ENCODE measurements at places on chromosomes 13 and 19. TPM values are rescaled to one million over a fixed set of nuclear protein-coding genes. Genes with fewer than 3 reads are reported as not detected.

DNA sequence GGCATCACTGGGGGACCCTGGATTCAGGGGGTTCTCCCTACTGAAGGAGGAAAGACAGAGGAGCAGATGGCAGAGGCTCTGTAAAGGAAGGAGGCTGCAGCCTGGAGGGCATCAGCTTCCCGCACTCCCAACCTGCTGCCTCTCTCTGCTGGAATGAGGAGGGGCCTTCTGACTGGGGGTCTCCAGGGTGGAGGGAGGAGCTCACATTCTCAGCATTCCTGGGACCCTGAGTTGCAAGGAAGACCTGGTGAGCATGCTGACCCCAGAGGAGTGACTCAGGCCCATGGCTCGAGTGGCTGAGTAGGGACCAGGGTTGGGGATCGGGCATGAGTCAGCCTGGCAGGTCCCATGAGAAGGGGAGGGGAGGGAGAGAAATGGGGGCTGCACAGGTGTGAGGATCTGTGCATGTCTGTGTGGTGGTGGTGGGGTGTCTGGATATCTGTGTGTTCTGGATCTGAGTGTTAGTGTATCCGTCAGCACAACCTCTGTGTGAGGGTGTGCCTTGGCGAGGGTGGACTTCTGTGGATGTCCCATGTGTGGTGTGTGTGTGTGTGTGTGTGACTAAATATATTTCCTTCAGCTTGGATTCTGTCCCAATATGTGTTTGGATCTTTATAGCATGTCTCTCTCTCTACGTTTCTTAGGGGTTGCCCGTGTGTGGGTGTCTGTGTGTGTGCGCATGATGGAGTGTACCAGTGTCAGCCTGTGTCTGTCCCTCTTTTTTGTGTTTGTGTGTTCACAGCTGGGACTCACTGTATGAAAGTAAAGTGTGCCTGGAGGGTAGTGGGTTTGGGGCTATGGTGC lies 4.6 kb downstream of the AXL start:
- no peak for DNase-seq

Gene SYNGR4
- total RNA-seq, result not detected

DNA sequence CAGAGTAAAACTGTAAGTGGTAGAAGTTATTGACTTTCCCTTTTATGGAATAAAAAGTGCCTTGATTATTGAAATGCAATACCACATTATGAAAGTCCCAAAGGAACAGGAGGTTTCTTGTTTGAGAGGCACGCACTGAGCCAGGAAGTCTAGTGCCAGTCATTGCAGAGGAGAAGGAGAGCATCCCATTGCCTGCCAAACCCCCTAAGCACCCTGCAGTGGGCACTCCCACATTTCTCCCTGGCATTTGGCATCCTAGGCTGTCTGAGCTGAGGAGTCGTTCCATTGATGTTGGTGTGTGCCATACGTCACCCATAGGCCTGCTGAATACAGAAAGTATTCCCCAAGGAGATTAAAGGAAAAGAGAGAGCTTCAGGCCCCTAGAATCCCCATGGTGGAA lies 85.7 kb upstream of the MBNL2 start:
- no peak for DNase-seq

GRCh38 chr13:34258646-34259386 lies 440.9 kb downstream of the RFC3 start:
- DNase-seq, result no peak

DNA sequence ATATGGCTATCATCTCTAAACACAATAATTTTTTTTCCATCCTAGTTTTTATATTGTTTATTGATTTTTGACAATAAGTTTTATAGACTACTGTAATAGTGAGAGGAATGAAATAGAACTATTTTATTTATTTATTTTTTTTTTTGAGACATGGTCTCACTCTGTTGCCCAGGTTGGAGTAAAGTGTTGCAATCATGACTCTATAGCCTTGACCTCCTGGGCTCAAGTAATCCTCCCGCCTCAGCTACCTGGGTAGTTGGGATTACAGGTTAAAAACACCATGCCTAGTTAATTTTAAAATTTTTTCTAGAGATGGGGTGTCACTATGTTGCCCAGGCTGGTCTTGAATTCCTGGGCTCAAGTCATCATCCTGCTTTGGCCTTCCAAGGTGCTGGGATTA lies 8.5 kb upstream of the ZNF442 start:
- no peak for DNase-seq

- no peak for DNase-seq
Measured at GRCh38 chr19:49205114-49205513, 47.5 kb downstream of the TRPM4 start.

GRCh38 chr13:100725472-100725871 lies 50.9 kb upstream of the TMTC4 start:
- DNase-seq, result no peak

DNA sequence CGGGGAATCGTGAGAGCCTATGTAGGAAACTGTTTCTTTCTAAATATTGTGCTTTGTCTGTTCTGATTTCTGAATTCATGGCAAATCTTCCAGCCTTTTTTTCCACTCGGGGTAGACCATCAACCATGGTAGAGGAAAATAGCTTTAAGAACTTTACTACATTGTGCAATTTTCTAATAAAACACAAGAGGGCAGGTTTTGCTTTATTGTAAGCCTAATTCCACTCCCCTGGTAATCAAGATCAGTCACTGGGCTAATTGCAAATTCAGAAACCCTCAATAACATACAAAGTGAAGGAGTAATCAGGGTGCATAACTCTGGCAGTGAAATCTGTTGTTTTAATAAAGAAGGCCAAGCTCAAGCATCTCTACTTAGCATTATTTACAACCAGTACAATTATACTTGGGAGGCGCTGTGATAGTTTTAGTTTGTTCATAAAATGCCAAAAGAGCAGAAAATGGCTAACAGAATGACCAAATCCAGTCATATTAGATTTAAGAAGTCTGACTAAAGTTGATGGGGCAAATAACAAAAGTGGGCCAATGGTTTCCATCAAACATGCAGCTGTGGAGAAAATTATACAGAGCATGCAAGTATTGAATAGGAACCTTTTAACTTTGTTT lies 43.8 kb downstream of the DCT start:
- no peak for DNase-seq

Gene SLC44A2
- 92.0 TPM for total RNA-seq

- DNase-seq, result no peak
Measured at GRCh38 chr13:21557995-21558394, 46.0 kb downstream of the MICU2 start.

- no peak for DNase-seq
Measured at GRCh38 chr13:42063105-42063504, 14.7 kb downstream of the DGKH start.

Gene PPP6R1
- 160 TPM for total RNA-seq

GRCh38 chr13:42967660-42968059 lies 24.4 kb downstream of the EPSTI1 start:
- no peak for DNase-seq

DNA sequence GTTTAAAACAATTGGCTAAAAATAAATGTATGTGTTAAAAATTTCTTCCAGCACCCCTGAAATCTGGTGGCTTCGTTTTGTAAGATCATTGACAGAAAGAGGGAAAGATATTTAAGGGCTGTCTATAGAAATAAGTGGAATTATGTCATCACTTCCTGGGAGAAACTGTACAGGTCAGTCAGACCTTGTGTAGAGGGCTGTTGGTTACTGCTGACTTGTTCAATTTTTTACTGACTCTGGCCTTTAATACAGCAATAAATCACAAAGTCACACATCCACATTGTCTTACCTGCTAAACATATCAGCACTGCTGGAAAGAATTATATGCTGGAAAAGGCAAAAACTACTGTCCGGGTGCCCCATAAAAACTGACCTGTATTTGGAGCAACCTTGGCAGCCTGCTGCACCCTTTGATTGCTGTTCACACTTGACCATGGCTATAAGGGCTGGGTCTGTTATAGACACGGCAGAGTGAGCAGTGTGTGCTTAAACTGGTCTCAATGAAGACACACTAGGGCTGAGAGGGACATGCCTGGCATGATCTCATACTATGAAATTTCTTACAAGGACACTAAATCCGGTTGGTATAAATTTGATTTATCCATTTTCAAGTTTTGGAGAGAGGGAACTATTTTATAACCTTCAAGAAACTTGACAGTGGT lies 162.1 kb downstream of the NHLRC3 start:
- DNase-seq, result no peak

DNA sequence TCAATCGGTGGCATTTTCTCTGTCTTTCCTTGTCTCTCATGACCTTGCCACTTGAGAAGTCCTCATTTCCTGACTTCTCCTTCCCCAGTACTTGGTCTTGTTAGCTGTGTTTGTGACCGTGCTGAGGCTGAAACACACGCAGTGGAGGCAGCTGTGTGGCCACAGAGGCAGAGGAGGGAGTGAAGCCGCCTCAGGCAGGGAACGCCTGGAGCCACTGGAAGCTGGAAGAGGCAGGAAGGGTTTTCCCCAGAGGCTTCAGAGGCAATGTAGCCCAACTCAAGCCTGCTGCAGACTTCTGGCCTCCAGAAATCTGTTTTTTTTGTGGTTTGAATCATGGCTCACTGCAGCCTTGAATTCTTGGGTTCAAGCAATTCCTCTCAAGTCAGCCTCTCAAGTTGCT lies 29.2 kb upstream of the ARGLU1 start:
- DNase-seq, result no peak

DNA sequence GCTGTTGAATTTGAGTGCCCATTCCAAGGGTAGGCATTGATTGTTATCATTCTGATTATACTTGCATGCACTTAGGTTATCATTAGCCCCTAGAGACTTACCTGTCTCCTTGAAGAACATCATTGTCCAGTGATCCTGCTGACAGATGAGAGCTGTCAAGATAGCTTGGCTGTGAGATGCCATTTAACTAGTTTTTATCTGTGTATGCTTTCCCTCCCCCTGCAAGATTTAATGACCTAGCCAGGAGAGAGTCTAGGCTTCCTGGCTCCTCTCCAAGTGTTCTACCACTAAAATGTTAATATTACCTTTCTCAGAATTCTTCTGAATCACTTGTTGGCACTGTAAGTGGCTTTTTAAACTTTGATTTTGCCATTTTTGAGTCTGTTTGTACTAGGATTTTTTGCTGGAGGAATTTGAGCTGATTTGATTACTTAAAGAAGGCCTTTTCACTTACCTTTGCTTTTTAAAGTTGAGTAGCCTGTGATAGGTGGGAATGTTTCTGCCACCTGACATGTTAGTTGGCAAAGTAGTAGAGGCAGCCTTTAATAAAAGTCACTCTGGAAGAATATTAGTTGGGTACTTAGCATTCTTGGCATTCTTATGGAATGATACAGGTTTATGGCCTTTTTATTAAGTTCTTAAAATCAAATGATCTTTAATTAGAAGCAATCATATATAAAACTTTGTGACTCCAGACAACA lies 41.1 kb downstream of the ARHGAP35 start:
- DNase-seq, result no peak

Gene PSG3
- not detected for total RNA-seq

GRCh38 chr19:956766-957440 lies 27.2 kb upstream of the WDR18 start:
- no peak for DNase-seq

- DNase-seq, result no peak
Measured at GRCh38 chr19:41552558-41552957, 23.4 kb upstream of the CEACAM21 start.

- DNase-seq, result no peak
Measured at GRCh38 chr13:23851106-23851505, 38.1 kb downstream of the MIPEP start.

Gene ZNF628
- total RNA-seq, result 14.2 TPM
